ENCODE measurements at places on chromosomes 1 and 21. TPM values are rescaled to one million over a fixed set of nuclear protein-coding genes. Genes with fewer than 3 reads are reported as not detected.

Gene RPE65
- not detected for total RNA-seq

Gene LCE1C
- total RNA-seq, result not detected

Gene TRNP1
- 15.2 TPM for total RNA-seq

Gene COL9A2
- total RNA-seq, result 0.43 TPM

Gene KDF1
- not detected for total RNA-seq

Gene AMPD1
- total RNA-seq, result not detected

Gene TCHH
- under 0.01 TPM for total RNA-seq

Gene LCE1D
- not detected for total RNA-seq

Gene HOOK1
- not detected for total RNA-seq

Gene F5
- total RNA-seq, result not detected

Measured in HT1080 (cell line).